ENCODE measurements at places on chromosomes 5 and 9.
A peak's percentile ranks its signal among the peaks of the same experiment; 100 is the strongest.

- DNase-seq = no peak
These were observed 62.1 kb downstream of the ZSWIM6 start for GRCh38 chr5:61394078-61394704.

DNA sequence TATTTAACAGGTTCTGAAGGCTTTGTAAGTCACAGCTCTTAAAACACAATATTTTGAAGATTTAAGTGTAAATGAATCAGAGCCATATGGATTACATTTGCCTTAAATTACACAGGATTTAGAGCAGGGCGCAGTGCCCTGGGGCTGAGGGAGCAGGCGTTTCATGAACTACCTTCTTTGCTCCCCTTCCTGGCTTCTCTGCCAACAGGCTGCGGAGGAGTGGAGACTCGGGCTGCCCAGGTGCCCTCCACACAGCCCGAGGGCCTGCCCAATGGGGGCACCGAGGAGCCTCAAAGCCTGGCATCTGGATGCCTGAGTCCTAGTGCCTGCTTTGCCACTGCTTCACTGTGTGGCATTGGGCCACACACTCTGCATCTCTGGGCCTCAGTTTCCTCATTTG lies 90.6 kb upstream of the HAND1 start:
- no peak for DNase-seq

- DNase-seq = no peak
These were observed 212.4 kb upstream of the DMAC1 start for GRCh38 chr9:8011974-8012373.

GRCh38 chr9:96080364-96080763 lies 204.9 kb downstream of the ERCC6L2 start:
- peak; percentile 26 for DNase-seq

Measured in right forelimb (tissue), 1 donor.